Coronary artery (tissue), 2 donors: ENCODE measurements at places on chromosomes 2 and 18.
A peak's percentile ranks its signal among the peaks of the same experiment; 100 is the strongest.

- no peak for DNase-seq
Measured at GRCh38 chr2:127196998-127197397, 23.1 kb downstream of the CYP27C1 start.

GRCh38 chr2:2577407-2577831, 246.3 kb upstream of the MYT1L start:
- peak; percentile 40 for DNase-seq

DNA sequence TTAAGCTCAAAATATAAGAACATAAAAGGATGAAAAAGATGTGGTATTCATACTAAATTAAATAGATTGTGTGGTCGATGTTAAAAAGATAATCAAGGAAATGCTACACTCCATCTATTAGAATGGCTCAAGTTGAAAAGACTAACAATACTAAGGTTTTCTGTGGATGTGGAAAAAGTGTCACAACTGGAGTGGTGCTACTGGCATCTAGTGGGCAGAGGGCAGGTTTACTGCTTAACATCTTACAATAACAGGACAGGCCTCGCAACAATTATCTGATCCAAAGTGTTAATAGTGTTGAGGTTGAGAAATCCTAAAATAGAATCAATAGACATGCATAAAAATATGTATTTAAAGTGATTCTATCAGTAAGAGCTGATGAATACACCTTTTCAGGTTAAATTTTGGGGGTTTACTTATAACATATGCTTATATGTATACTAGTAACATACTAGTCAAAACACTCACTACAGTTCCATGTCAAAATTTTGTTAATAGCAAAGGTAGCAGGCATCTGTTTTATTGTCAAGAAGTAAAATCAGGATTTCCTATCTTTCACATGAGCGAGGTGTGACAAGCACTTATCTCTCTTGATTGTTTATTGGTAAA, 91.5 kb upstream of the TMEFF2 start:
- DNase-seq, result no peak

DNA sequence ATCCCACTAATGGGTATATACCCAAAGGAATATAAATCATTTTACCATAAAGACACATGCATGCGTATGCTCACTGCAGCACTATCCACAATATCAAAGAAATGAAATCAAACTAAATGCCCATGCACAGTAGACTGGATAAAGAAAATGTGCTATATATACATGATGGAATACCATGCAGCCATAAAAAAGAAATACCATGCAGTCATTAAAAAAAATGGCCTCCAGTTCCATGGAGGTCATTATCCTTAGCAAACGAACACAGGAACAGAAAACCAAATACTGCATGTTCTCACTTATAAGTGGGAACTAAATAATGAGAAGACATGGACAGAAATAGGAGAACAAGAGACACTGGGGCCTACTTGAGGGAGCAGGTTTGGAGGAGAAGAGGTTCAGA, 53.6 kb upstream of the SERTAD2 start:
- DNase-seq, result no peak

DNA sequence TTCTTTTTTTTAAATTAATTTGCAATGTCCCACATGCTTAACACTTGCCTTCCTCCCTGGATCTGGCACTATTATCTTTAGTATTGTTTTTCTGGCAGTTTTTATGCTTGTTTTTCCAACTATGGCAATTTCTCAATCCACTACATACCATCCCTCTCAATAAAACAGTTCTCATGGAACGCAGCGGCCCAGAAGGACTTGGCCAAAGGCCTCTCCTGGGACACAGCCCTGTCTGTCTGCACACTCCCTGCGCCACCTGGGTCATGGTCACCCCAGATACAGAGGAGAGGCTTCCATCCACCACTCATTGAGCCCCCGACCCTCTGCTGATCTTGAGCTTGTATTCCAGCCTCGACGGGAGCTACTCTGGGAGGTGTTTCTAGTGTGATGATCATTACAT, 91.2 kb downstream of the TWIST2 start:
- DNase-seq, result peak; percentile 75

DNA sequence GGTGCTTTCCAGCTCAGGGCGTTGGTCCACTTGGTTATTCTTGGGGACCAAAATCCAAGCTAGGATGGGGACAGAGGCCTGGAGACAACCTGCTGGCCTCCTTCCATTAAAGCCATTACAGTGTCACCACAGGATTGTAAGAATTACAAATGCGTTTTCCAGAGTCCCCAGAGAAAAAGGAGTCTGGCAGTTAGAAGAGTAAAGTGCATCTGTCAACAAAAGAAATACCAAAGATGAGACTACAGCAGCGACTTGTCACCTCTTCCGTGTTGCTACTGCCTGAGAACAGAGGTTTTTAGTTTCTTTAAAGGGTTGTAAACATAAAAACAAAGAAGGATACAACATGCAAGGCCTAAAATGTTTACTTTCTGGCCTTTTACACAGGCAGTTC, 235.7 kb downstream of the AGAP1 start:
- no peak for DNase-seq

DNA sequence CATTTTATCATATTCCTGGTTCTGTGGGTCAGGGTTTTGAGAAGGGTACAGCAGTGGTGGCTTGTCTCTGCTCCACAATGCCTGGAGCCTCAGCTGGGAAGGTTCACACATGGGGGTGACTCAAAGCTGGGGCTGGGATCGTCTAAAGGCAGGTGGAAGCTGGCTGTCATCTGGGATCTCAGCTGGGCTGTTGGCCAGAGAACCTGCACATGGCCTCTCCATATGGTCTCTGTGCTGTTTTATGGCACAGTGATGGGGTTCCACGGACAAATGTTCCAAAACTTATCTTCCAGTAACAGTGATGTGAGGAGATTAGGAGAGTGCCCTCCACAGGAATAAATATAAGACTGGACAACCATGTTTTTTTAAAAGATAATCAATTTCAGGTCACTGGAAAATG, 191.4 kb downstream of the SS18 start:
- DNase-seq, result no peak

- no peak for DNase-seq
Measured at GRCh38 chr2:133026536-133027177, 356.7 kb upstream of the LYPD1 start.

DNA sequence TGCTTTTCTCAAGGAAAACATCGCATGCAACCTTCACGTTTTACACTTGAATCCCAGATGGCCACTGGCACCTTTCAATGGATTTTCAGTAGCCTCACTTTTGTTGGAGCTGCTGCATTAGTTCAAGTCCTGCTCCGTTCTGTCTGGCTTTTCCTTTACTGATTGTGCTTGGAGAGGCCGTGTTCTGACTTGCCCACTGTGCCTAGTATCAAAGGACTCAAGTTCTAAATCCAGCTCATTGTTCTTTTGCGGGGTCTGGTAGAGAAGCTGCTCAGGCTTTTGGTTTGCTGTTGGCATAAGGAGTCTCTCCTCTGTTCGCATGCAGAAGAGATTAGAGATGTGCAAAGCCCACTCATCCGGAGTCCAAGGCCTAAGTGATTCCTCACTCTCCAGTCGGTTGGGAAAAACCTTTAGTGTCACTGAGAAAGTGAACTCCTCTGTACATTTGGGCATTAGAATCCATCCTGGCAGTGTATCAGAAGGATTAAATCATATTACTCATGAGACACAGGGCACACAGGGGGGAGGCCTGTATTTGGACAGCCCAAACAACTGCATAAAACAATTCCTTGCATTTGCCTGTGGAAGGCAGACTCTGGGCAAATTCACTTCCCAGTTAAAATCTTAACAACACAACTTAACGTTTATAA, 69.7 kb downstream of the NCK2 start:
- no peak for DNase-seq

GRCh38 chr2:129895526-129896082, 83.9 kb upstream of the RAB6C start:
- DNase-seq, result peak; percentile 26

GRCh38 chr2:167489325-167489724, 601.0 kb downstream of the XIRP2 start:
- no peak for DNase-seq

- DNase-seq, result no peak
Measured at GRCh38 chr18:34707670-34708069, 2.4 kb upstream of the DTNA start.

- no peak for DNase-seq
Measured at GRCh38 chr2:191501561-191502168, 176.3 kb upstream of the NABP1 start.

- DNase-seq, result no peak
Measured at GRCh38 chr2:29528891-29529520, 392.4 kb downstream of the ALK start.

- DNase-seq, result peak; percentile 86
Measured at GRCh38 chr2:229445019-229445418, 173.9 kb upstream of the PID1 start.

- DNase-seq, result no peak
Measured at GRCh38 chr2:79771493-79771892, 258.6 kb downstream of the CTNNA2 start.

- DNase-seq, result no peak
Measured at GRCh38 chr2:29105375-29105774, 9.8 kb upstream of the CLIP4 start.

DNA sequence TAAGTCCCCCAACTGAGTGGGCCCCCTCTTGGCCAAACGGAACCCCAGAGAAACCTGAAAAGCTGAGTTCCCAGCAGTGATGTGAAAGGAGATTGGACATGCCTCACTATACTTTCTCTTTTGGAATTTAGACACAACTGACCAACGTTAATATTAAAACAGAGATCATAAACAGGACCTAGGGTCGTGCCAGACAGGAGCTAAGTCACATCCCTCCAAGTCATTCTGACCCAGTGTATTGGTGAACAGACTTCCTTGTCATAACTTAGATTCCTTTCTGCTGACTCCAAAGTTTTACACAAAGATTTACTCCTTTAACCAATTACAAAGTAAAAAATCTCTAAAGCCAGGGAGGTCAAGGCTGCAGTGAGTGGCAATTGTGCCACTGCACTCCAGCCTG, 46.9 kb downstream of the UXS1 start:
- DNase-seq, result no peak

- no peak for DNase-seq
Measured at GRCh38 chr2:54634564-54635511, 88.6 kb upstream of the EML6 start.

DNA sequence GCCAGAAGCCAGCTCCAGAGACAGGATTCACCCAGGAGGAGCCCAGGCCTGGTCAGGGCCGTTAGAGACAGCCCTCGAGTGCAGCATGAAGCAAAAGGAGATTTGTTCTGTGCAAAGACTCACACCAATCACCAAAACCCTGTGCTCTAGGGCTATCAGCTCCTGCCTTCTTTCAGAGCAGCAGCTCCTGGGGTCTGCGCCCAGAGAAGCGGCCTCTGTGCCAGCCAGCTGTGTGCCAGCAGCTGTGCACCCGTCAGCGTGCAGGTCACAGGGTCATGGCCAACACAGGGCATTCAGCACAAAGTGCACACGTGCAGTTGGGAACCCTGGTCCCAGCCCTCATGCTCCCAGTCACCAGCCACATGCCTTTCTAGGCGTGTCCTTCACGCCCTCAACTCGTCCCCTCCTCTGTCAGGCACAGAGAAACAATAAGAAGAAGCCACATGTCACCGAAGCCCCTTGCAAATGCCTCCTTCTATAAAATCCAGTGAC, 49.3 kb downstream of the ZNF516 start:
- peak; percentile 64 for DNase-seq

GRCh38 chr2:203918264-203918663, 18.3 kb upstream of the ICOS start:
- no peak for DNase-seq

DNA sequence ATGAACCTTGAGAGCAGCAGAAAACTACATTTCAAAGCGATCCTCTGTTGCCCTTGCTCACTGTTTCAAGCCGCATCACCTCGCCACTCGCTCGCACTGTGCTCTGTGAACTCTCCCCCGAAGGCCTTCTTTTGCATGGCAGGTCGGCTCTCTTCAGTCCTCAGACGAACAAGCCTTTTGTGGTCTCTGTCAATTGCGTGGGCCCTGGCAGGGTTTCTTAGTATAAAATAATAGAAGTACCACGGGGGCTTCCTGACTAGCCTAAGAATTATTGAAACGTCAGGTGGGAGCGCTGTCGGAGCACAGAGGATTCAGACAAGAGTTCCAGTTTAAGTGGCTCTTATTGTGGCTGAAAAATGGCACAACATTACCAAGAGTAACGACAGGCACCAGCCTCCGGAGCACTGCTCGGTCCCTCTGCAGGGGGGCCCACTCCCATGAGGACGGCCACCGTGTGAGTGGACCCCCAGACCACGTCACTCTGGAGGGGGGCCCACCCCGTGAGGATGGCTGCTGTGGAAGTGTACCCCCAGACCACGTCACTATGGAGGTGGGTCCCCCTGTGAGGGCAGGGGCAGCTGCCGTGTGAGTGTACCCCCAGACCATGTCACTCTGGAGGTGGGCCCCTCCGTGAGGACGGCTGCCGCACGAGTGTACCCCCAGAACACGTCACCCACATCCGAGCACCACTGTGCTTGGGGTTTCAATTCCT, 237.7 kb downstream of the HDAC4 start:
- no peak for DNase-seq

- no peak for DNase-seq
Measured at GRCh38 chr2:15159751-15160177, 401.4 kb downstream of the NBAS start.

- no peak for DNase-seq
Measured at GRCh38 chr2:111689174-111689573, 194.8 kb downstream of the ANAPC1 start.

DNA sequence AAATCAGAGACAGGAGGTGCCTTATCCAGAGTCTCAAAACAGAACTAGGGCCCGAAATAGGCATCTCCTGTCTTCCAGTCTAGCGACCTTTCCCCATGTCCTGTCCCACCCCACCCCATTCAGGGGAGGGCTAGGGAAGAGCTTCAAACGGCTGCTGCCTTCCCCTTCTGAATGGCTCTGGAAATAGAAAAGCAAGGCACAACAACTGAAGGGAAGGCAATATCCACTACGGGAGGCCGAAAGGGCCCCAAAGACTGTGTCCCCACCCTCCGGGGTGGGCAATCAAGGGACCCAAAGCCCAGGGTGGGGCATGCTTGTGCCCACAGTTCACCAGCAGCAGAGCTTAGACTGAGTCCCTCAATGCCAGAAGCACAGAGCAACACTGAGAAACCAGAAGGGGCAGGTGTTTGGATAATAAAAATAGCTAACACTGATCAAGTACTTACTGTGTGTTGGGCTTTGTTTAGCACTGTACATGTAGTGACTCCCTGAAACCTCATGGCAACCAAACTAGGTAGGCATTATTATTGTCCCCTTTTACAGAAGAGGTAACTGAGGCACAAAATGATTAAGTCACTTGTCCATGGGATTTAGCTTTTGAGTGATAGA, 38.5 kb downstream of the CYRIA start:
- DNase-seq, result no peak

DNA sequence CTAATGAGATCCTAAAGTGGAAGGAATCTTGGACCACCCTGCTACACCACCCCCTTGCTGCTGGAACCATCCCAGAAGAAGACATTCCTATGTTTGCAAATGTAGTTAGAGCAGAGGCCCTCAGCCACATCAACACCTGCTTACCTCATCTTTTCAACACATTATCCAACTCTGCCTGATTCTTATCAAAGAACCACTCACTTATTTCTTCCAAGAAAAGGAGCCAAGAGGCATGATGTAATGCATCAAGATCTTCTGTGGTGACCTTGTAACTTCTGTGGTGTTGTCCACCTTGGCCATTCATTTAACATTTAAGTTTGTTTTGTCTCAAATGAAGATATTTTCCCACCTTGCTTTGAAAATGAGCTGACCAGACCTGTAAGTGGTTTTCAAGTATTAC, 338.1 kb downstream of the CTNNA2 start:
- DNase-seq, result no peak
